Effector memory CD8-positive, alpha-beta T cell (primary cell): ENCODE measurements at places on chromosomes 2 and 18.

GRCh38 chr18:21522530-21522929, 78.0 kb downstream of the ESCO1 start:
- no peak for DNase-seq

GRCh38 chr2:165637396-165637795, 156.7 kb downstream of the GALNT3 start:
- DNase-seq = no peak

- DNase-seq = no peak
These were observed 98.3 kb downstream of the NAB1 start for GRCh38 chr2:190746971-190747761.

GRCh38 chr2:167692936-167693335, 554.5 kb downstream of the STK39 start:
- no peak for DNase-seq

DNA sequence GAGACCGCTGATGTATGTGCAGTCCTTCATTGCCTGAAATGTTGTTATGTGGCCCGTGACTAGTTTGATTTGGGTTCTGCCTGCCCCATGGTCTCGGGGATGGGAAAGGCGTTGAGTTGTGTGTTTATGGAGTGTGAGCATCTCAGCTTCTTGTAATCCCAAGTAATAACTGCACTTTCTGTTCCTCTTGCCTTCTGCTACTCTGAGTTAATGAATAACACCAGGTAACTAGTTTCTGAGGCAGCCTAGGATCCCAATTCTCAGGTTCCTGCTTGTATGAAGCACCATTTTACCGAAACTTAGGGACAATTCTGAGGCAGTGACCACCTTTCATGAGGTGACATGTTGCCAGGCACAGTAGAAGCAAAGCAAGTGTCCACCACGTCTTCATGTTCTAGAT, 170.0 kb downstream of the ALK start:
- DNase-seq = no peak

DNA sequence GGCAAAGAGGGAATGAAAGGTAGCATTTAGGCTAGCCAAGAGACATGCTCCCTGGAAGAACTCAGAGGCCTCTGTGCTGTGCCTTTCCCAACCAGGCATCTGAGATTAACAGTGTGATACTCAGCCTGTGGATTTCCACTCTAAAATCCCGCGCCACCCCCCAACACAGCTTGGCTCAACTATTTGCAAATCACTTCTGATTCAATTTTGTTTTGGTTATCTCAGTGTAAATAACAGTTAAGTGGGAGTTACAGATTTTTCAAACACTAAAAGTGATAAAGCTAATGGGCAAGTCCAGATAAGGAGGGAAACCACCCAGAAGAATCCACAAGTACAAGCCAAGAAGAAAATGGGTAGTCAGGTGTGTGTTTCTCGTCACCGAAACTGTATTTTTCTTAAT, 1.4 kb upstream of the NRP2 start:
- DNase-seq = no peak

GRCh38 chr2:181782660-181783059, 102.3 kb upstream of the NEUROD1 start:
- DNase-seq = no peak

DNA sequence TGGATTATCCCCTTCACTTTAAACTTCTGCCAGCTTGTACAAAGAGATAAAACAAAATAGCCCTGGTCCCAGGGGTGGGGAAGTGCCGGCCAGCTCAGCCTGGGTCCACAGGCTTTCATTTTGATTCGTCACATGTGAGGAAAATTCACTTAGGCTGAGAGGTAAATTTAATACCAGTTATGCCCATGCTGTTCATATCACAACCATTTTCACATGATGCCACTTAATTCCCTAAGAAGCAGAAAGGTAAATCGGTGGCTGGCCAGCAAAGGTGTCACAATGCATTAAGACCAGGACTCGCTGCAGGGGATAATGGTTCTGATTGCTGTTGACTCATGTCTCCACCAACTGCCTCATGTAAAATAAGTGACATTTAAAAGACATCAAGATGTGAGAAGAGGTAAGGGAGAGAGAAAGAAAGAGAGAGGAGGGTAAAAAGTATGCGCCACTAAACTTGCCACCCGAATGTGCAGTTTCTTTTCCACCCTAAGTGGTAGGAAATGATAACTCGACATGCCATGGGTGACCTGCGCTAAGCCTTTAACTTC, 261.0 kb upstream of the SIX3 start:
- DNase-seq = no peak

- no peak for DNase-seq
These were observed 846.4 kb downstream of the DCDC2C start for GRCh38 chr2:4549666-4550210.

- DNase-seq = no peak
These were observed 244.9 kb upstream of the EPHA4 start for GRCh38 chr2:221817052-221817451.

DNA sequence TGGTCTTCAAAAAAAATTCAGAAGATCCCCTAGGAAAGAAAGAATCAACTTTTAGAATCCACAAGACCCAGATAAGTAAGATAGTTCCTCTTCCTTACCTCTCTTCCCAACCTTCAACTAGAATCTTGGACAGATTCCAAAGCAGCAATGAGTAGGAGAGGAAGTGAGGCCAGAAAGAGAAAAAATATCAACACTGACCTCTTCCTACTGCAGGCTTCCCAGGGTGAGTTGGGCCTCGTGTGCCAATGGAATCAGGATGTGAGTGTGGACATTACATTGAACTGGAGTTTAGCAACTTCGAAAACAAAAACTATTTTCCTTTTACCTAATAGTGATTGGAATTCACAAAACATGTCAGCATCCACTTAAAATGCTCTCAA, 102.5 kb upstream of the PIEZO2 start:
- no peak for DNase-seq

- no peak for DNase-seq
These were observed 272.2 kb downstream of the PRKCE start for GRCh38 chr2:45923701-45924100.

DNA sequence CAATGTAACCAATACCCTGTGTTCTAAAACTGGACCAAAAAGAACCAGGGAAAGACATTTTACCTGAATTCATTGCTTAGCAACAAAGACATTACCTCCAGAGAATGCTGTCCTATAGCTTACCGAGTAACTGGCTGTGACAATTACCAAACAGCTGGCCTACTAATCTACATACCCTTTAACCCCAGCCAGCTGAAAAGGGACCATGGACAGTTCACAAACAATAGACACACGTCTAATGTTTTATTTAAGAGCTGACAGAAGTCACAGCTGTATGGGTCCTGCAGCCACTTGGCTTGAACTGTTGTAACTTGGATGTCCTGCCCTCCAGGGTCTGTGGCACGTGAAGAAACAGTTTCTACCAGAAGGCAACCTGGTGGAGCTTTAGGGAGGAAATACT, 130.1 kb upstream of the EFEMP1 start:
- no peak for DNase-seq

DNA sequence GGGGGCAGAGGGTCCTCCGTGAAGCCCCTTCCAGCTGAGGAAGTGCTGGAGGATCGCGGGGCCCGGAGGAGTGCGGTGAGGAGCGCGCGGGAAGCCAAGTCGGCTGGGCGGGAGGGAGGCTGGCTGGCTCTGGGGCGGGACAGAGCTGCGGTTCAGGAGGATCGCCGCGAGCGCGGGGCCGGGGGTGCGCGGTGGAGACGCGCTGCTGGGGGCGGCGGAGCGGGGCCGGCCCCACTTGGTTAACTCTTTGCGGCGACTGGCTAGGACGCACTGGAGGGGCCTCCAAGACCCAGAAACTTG, 464 bp downstream of the CYBRD1 start:
- no peak for DNase-seq

- DNase-seq = no peak
These were observed 11.4 kb upstream of the NDUFV2 start for GRCh38 chr18:9091066-9091476.

- DNase-seq = no peak
These were observed 294.9 kb upstream of the FANCL start for GRCh38 chr2:58535990-58536389.

- DNase-seq = no peak
These were observed 162.8 kb downstream of the GCA start for GRCh38 chr2:162506706-162507105.
